ENCODE measurements at places on chromosomes 5 and 9.

DNA sequence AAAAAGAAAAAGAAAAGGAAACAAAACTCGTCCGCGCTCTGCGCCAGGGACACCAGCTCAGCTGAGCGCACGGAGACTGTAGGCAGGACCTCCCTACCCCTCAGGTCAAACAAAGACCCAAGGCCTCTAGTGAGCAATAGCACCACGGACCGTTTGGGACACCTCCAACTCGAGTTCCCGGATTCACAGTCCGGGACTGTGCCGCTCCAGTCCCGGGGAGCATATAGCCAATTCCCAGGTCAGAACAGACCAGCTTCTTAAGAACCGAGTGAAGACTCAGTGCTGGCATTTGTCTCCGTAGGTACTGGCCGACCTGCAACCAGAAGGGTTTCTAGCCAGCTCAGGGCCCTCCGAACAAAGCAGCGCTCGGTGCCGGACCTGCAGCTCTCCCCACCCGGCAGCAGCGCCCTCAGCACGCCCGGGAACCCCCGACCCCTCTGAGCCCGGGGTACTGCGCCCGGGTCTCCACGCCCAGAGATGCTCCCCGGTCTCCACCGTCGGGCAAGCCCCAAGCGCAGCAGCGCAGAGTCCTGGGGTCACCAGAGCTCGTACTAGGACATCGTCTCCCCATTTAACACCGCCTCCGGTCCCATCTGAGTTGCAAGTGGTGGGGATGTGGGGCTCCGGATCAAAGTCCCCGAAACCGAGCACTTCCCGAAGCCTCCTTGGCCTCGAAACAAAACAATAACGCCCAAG, 591 bp downstream of the ABCA1 start:
- DNase-seq: no peak
- no peaks in the 10 kb centered on the region for H3K4me1 ChIP-seq
- H3K36me3 ChIP-seq: no peaks in the 10 kb centered on the region

GRCh38 chr5:20522905-20523482, 535.0 kb upstream of the CDH18 start:
- H3K4me3 ChIP-seq: no peak overlapping the region
- no peaks in the 10 kb centered on the region for H3K36me3 ChIP-seq
- DNase-seq: no peak
- H3K4me1 ChIP-seq: no peaks in the 10 kb centered on the region
- H3K27me3 ChIP-seq: no peaks in the 10 kb centered on the region

DNA sequence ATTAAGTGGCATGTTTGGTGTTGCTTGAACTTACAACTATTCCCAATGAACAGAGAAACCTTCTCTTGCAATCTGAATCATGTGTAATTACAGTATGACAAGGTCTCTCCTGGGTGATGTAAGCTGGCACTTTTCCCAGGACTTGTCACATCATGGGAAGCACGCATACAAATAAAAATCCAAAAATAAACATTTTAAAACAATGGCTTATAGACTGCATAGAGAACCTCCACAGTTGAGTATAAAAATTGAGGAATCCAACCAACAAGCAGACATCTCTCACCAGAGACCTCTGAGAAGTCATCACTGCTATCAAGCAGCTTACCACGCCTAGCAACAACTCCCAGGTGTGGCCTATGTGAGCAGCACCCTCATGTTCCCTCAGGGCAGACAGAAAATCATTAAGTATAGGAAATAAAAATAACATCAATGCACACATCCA, 3.9 kb downstream of the MLLT3 start:
- no peak for DNase-seq
- no peak overlapping the region for H3K27ac ChIP-seq
- no peak overlapping the region for H3K4me3 ChIP-seq
- peaks cover 3% of the 10 kb centered on the region for H3K36me3 ChIP-seq
- H3K27me3 ChIP-seq: no peaks in the 10 kb centered on the region

DNA sequence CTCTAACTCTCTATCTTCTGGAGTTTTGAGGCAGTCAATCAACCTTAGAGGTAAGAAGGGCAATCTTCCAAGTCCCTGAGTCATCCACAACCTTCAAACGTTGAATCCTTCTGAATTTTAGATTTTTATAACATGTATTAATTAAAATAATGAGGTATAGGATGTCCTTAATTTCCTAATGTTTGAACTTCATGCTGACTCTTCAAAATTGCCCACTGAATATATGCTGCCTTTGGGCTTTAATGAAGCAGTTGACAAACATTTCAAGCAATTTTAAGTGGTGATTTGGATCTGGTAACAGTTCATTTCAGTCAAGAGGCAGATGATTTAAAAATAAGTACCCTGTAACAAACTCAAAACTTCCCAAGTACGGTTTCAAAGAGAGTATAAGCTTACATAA, 26.0 kb downstream of the ERP44 start:
- no peak overlapping the region for H3K4me3 ChIP-seq
- H3K27ac ChIP-seq: no peak overlapping the region
- DNase-seq: no peak
- H3K27me3 ChIP-seq: no peaks in the 10 kb centered on the region
- H3K4me1 ChIP-seq: no peaks in the 10 kb centered on the region

DNA sequence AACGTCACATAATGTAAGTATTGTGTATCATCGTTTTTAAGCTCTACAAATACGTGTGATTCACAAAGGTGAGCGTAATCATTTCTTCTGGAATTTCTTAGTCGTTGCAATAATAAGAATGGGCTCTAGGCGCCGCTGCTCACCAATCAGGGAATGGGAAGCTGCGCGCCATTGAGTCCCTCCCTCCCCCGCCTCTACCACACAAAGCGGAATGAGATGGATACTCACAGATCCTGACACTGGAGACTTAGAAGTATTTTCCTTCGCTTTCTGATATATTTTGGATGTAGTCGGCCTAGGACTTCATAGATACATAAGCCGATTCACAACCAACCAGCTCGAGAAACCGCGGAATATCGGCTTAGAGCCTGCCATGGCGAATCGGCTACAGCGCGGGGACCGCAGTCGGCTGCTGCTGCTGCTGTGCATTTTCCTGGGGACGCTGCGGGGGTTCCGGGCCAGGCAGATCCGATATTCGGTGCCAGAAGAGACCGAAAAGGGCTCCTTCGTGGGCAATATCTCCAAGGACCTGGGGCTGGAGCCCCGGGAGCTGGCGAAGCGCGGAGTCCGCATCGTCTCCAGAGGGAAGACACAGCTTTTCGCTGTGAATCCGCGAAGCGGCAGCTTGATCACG, at the start of gene PCDHGA11:
Gene PCDHGA11, plus strand, starts transcription at position 197 of the 634 bp plus-strand sequence. Its CDS starts 177 bp downstream, at position 374.
- DNase-seq: peak; percentile 21
- H3K27me3 ChIP-seq: peaks cover 28% of the 10 kb centered on the region
- no peaks in the 10 kb centered on the region for H3K36me3 ChIP-seq
- peaks cover 15% of the 10 kb centered on the region for H3K4me1 ChIP-seq
- H3K27ac ChIP-seq: no peak within 1 kb of the TSS

DNA sequence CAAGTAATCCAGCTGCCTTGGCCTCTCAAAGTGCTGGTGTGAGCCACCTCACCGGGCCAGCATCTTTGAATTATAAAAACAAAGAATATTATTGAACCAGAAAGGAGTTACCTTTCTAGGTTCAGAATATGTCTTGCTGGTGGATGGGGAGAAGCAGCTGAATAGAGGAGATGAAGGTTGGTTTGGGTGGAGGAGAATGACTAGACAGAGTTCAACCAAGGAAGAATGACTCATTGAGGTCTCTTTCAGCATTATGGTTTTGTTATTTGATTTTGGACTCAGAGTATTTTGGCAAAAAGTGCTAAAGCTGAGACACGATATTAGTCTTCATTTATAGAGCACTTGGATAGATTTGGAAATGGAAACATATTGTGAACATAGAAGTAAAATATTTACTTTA, 75.2 kb upstream of the MPDZ start:
- no peaks in the 10 kb centered on the region for H3K36me3 ChIP-seq
- H3K4me1 ChIP-seq: no peaks in the 10 kb centered on the region
- H3K4me3 ChIP-seq: no peak overlapping the region
- no peak overlapping the region for H3K27ac ChIP-seq
- no peak for DNase-seq

- no peak overlapping the region for H3K4me3 ChIP-seq
- DNase-seq: no peak
- peaks cover 86% of the 10 kb centered on the region for H3K27me3 ChIP-seq
- H3K36me3 ChIP-seq: no peaks in the 10 kb centered on the region
These were observed 133.5 kb upstream of the LPCAT1 start for GRCh38 chr5:1657161-1657741.

DNA sequence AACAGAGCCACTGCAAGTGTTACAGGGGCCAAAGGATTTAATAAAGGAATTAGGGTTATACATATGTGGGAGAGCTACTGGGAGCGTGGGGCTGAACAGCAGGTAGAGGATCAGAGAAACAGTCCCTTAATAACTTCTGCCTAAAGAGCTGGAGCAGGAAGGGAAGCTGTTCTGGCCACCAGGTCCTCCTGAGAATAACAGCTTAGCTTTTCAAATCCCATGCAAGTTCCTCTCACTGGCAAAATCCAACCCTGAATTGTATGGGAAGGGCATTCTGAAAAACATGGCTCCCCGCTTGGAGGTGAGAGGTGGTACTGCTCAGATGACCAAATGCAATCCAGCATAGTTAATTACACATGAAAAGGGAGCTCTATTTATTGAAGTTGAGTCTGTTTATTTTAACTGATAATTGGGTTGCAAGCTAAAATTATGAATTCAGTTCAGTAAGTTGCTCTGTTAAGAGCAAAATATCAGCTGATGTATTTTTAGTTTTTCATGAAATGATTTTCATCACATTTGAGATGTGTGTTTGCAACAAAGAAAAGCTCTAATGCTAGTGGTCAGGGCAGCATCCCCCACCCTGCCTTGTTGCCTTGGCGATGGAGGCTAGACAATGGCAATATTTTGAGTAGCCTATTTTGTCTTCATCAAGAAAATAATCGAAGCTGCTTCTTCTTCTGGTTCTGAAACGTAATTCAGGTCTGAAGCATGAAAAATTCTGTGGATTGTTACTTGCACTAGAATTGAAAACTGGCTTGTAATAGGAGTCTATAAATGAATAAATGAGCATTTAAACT, 58.4 kb upstream of the SH3GL2 start:
- no peaks in the 10 kb centered on the region for H3K36me3 ChIP-seq
- H3K27ac ChIP-seq: no peak overlapping the region

DNA sequence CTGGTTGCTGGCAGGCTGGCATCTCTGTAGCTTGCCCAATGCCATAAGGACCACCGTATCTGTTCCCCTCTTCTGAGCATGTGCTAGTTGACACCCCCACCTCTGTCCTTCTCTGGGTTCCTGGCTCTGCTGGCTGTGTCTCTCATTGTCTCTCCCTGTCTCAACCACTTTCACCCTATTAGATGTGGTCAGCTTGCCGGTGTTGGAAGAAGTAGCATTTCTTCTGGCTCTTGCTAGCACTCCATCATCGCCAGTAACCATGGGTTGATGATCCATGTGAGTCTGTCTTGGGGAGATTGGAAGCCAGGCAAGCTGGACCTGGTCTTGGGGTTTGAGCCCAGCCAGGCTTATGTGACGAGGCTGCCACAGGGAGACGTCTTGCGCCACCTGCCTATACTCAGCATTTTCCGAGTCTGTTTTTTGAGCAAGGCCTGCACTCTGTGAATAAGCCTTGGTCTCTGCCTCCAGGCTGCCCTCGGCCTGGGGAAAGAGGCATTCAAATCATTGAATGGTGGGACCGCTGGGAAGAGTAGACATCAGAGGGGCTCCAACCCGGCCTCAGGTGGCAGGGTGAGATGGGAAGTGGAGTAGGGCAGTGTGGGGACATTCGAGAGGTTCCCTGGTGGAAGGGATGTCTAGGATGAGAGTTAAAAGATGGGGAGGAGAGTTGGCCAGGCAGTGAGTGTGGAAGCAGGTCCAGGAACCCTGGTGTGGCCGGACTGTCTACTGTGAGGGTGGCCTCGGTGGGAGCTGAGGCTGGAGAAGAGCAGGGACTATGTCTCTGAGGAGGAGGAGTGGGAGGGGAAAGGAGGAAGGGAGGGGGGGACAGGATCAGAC, 74.3 kb downstream of the ZNF618 start:
- H3K4me3 ChIP-seq: no peak overlapping the region
- no peaks in the 10 kb centered on the region for H3K27me3 ChIP-seq
- H3K27ac ChIP-seq: no peak overlapping the region
- no peaks in the 10 kb centered on the region for H3K4me1 ChIP-seq
- no peaks in the 10 kb centered on the region for H3K36me3 ChIP-seq

GRCh38 chr5:172868924-172869591, 35.0 kb downstream of the ERGIC1 start:
- H3K27ac ChIP-seq: no peak overlapping the region
- no peaks in the 10 kb centered on the region for H3K27me3 ChIP-seq
- no peaks in the 10 kb centered on the region for H3K36me3 ChIP-seq
- DNase-seq: no peak
- H3K4me3 ChIP-seq: no peak overlapping the region

- peak overlapping the region; percentile 78 for H3K27ac ChIP-seq
- peak; percentile 45 for DNase-seq
These were observed 572 bp downstream of the NR4A3 start for GRCh38 chr9:99822109-99822805.

- H3K27me3 ChIP-seq: no peaks in the 10 kb centered on the region
- H3K4me1 ChIP-seq: peaks cover 11% of the 10 kb centered on the region
These were observed 819 bp downstream of the LSM11 start for GRCh38 chr5:157744051-157745011.

DNA sequence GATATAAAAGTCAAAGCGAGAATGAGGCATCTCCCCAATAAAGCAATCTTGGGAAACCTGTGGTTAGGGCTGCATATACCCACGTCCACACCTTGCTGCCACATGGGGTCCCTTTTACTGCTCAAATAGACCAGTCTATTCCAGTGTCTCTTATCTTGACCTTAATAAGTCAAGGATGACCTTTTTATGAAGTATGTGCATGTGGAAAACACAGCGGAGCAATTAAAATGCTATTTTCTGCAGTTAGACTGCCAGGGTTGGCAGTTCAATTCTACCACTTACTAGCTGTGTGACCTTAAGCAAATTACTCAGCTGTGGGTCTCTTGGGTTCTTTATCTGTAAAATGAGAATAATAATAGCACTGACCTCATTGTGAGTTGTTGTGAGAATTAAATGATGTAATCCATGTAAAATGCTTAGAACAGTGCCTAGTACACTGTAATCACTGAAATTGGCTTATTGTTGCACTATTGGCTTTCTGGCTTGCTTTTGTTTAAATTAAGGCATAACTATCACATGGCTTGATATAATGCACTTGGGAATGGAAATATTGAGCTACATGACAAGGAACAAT, 67.8 kb upstream of the HSPB3 start:
- H3K27me3 ChIP-seq: no peaks in the 10 kb centered on the region
- no peak overlapping the region for H3K4me3 ChIP-seq
- H3K4me1 ChIP-seq: no peaks in the 10 kb centered on the region
- H3K27ac ChIP-seq: no peak overlapping the region
- no peak for DNase-seq
- no peaks in the 10 kb centered on the region for H3K36me3 ChIP-seq

DNA sequence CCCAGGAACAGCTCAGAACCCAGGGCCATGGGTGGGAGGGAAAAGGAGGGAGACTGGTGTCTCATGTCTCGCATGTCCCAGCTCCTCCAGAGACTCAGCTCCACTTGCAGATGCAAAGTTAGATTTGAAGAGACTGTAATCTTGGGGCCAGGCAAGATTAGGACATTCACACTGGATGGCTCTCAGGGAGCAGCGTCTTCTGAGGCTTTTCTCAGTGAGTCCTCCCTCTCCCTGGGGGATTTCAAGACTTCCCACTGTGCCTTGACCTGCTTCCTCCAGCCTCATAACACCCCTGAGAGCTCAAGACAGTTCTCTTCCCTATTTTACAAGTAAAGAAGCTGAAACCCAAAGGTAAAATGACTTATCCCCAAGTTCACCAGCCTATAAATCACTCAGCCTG, 10.5 kb upstream of the TCOF1 start:
- no peak overlapping the region for H3K27ac ChIP-seq
- DNase-seq: no peak
- no peaks in the 10 kb centered on the region for H3K36me3 ChIP-seq
- H3K27me3 ChIP-seq: peaks cover 11% of the 10 kb centered on the region

All from T-cell (primary cell).